ENCODE measurements at places on chromosomes 4 and X.

DNA sequence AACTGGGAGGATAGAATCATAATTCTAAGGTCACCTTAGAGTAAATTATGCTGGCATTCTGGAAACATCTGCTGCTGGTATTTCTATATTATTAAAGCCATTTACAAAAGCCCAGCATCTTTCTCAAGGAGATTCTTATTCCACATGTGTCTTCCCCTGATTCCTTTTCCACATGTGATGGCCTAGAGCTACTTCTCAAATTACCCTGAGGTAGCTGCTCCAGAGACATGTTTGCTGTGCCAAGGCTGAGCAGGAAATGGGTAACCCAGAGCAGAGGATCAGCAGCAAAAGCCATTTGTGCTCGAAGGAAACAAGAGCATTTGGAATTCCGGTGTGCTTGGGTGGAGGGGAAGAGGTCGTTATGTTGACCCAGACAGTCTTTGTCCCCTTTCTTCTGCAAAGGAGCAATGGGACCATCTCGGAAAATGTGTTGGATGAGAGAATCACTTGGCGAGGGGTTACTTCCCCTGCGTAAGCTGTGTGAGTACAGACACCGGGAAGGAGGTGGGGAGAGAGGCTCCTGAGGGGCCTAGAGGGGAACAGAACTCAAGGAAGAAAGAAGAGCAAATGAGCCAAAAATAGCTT is 24.6 kb downstream of the TSC22D3 start:
- no peak for DNase-seq

- DNase-seq: no peak
These were observed 53.6 kb downstream of the CORIN start for GRCh38 chr4:47784222-47784621.

GRCh38 chr4:93299118-93299517 is 529.4 kb upstream of the ATOH1 start:
- DNase-seq: no peak

GRCh38 chrX:71541210-71542022 is 8.5 kb downstream of the OGT start:
- peak; percentile 30 for DNase-seq

DNA sequence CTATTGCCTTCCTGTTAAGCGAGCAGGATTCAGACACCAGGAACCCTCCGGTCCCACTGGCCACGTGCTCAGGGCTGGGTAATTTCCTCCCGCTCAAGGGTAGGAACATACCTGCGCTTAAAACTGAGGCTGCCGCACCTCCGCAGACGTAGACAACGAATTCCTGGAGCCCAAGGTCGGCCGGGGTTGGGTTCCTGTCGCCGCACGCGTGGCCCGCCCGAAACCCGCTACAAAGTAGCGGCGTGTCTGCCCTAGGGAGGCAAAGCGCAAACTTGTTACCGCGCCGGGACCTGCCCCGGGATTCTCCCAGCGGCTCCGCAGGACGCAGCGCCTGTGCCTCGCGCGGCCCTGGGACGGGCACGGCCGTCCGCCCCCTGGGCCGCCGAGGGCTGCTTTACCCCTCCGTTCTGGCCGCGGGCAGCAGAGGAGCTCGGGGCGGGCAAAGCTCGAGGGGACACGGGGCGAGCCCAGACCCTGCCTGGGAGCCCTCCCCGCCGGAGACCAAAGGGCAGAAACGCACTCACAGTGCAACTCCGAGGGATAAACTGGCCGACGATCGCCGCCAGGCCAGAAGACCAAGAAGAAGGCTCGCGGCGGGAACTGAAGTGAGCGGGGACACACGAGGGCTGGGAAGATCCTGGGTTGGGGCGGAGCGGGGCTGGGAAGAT is at the start of gene ERVMER34-1:
TSS of gene ERVMER34-1 (minus strand) at position 607 of the 668 bp plus-strand sequence. CDS start 5,905 bp downstream, outside the sequence.
- DNase-seq: peak; percentile 83
